ENCODE measurements at places on chromosomes 2 and 18.

DNA sequence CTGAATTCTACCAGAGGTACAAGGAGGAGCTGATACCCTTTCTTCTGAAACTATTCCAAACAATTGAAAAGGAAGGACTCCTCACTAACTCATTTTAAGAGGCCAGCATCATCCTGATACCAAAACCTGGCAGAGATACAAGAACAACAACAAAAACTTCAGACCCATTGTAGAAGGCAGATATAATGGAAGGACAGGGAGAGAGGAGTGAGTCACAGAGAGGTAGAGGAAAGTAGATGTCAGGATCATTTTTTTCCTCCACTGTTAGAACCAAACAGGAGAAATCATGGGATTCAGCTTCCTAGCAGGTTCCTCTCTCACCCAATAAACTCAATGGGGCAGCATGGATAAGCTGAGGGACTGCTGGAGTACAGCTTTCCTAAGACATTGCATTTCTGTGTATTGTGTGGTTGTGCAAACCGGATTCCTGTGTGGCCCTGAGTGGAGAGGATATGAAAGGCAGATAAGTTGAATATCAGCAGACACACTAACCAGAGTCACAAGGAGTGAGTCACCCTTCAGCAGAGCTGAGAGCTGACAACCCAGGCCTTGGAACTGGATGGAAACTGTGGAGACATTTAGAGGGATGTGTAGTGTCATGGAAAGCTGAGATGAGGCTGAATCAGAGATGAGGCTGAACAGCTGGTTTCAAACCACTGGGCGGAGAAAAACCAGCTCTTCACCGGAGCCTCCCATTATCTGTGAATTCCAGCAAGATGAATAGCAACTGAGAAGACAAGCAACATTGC is 60.9 kb upstream of the MMADHC start:
- DNase-seq: peak; percentile 6

DNA sequence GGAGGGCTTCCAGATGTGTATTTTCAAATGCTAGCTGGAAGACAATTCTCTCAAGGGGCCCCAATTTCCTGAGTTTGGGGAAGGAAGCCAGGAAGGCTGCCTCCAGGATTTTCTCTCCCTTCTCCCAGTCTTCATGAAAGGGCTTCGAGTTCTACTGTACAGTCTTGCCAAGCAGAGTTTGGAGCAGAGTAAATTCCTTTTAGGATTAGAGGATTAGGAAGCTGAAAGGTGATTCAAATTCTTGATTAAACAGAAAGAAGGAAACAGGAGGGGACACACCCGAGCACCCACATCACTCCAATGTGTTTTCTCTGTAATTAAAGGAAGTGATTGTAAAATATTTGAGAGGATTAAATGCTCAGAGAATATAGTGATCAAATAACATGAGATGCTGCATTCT is 217.8 kb downstream of the SETBP1 start:
- DNase-seq: no peak

GRCh38 chr2:30582521-30582920 is 135.5 kb downstream of the LCLAT1 start:
- DNase-seq: no peak

DNA sequence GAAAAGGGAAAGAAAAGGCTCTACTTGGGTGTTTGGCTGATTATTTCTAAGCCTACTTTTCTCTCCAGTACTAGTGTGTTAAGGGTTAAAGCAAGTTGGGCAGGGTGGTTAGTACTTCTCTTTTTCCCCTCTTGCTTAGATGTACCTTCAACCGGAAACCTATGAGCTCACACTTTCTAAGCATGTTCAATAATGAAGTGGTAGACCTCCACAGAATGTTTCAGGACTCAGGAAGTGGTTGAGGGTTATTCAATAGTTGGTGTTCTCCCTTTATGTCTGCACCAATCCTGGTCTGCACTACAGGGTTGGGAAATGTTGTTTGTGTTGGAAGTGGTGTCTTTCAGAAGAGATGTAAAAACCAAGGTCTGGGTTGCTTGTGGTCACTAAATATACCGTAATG is 137.1 kb downstream of the ZEB2 start:
- DNase-seq: no peak

DNA sequence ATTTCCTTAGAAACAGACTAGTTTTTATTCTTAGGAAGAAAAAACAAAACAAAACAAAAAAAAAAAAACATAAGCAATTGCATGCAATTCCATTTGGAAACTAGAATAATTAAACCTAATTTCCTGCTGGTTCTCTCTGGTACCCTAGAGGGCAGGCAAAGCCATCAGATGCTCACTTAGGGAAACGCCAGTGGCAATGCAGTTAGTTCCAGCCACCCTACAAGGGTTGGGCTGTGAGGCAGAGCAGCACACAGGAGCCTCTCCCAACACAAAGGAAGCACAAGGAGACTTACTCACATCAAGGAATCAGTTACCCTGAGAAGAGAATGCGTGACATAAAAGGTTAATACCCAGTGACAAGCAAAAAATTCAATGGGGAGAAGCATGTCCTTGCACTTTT is 28.8 kb downstream of the CCDC93 start:
- DNase-seq: no peak

GRCh38 chr2:229521576-229521975 is 192.8 kb downstream of the DNER start:
- DNase-seq: no peak

DNA sequence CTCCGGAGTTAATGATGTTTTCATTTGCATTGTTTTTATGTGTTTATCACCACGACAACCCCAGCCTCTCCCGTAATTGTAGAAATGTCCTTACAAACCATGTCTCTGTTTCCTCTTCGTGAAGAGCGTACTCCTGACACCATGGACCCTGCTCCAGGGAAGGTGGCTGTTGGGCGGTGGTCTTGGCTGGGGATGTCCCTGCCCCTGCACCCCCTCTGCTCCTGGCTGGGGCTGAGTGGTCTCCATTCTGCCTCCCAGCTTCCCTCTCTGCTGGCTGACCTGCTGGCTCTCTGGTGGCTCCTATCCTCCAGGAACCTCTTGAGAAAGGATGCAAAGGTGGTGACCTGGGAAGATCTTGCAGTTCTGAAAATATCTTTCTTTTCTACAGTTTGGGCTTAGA is 81.1 kb downstream of the ASB1 start:
- DNase-seq: no peak

GRCh38 chr2:15460112-15460620 is 101.0 kb downstream of the NBAS start:
- DNase-seq: no peak

DNA sequence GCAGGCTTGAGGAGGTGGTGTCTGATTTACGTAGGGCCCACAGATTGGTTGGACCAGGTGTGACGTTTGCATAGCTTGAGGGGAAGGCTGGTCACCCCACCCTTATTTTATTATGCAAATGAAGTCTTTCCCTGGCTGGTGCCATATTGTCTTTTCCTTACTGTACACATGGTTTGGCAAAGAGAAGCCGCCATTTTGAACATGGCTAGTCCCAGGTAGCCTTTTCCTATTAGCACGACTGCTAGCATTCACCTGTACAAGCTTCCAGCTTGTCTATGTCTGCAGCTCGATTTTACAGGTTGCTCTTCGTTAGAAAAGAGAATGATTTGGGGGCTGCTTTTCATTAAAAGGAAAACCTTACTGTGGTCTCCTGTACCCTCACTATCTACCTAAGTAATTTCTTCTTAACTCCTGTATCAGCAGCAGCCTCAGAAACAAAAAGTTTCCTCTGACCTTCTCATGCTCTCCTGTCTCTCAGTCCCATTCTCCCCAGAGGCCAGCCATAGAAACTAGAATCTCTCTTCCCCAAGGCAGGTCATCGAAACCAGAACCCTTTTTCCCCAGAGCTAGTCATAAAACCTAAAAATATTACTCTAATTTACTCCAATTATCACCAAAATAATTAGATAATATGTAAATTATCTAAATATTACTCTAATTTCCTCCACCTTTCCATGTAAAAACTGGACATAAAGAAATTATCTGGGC is 151.8 kb downstream of the B3GNT2 start:
- DNase-seq: no peak

GRCh38 chr18:11468617-11469016 is 140.8 kb upstream of the SLC35G4 start:
- DNase-seq: no peak

- no peak for DNase-seq
Measured at GRCh38 chr2:237326266-237327171, 87.4 kb downstream of the COL6A3 start.

DNA sequence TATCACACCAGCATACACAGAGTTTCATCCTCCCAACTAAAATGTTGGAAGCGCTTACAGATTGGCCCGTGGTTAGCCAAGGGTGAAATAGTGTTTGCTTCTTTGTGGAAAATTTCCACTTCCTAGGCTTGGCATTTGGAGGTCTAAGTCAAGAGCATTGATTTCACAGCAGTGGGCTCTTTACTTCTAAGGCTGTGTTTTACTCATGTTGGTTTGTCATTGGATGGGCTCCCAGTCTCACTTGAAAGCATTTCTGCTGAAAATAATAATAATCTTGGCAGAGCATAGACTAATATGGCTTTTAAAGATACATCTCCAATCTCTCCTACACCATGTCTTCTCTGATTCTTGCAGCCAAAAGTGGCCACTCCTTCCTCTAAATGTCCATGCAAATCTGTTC is 82.9 kb downstream of the DYNAP start:
- no peak for DNase-seq

DNA sequence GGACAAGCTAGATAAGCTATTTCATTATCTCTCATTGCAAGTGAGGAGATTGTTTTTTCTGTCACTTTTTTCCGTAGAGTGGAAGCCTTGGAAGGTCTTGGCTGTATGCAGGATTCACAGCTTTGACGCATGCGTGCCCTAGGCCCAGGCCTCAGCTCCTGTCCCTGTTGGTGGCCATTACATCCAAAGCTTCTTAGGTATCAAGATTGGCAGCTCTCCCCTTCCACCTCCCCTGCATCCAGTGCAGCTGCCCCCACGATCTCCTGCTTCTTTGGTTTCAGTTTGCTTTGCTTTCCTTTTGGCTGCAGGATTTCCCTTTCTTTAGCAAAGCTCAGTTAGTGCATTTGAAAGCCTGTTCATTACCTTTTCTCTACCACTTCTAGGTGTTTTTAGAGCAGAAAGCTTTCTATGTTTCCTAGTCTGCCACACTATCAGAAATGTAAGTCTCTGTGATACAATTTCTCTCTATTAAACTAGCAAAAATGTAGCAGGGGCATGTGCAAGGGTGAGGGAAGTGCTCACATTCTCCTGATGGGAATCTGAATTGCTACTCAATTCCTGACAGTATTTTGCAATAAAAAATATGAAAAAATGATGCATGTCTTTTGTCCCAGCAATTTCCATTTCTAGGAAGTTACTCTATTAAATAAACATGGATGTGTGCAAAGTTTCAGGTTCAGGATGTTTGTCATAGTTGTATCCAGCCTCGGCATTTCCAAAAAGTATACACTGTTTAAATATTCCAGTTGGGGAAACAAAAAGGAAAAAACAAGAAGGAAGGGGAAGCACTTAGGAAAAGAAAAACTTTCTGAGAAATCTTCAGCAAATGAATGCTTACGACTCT is 91.2 kb downstream of the LIPG start:
- DNase-seq: no peak

DNA sequence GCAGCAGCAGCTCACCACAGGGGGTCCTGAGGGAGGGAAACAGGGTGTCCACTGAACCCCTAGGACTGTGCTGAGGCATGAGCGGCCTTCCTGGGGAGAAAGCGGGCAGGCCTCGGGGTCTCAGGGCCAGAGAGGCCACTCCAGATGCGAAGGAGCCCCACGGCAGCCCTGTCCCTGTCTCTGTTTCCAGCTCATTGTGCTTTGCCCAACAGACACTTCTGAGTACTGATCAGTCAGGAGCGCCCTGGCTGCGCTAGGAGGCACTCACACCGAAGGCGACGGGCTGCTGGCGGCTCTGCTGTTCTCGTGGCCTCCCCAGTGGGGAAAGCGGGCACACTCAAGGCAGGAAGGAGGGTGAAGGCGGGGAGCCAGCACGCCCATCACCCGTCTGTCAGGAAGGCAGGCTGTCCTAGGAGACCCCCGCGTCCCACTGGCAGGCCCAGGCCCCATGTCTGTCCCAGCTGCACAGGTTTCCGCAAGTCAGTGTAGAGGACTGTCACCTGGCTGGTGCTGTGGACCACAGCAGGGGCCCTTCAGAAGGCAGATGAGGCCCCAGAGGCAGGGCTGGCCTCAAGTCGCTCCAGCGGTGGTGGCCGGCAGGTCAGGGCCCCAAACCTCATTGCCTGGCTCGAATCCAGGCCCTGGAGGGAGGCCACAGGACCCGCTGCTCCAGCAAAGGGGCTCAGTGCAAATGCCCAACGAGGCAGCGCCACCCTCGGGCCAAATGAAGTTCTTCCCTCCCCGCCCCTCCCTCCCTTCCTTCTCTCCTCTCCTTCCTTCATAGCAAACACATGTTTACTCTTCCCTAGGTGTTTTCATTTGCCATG is 6.8 kb downstream of the ESPNL start:
- peak; percentile 62 for DNase-seq

DNA sequence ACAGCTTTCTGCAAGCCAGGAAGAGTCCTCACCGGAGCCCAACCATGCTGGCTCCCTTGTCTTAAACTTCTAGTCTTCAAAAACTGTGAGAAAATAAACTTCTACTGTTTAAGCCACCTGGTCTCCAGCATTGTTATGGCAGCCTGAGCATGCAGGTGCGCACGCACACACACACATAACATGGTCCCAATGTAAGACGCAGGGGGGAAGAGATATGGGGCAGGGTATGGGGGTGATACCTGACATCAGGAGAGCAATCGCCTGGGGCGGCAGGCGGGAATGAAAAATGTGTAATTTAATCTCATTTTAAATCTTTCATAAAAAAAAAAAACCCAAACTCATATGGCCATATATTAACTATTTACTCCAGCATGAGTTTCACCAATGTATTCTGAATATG is 18.0 kb downstream of the HJURP start:
- no peak for DNase-seq

- no peak for DNase-seq
Measured at GRCh38 chr18:71878226-71878625, 665.9 kb downstream of the CBLN2 start.

DNA sequence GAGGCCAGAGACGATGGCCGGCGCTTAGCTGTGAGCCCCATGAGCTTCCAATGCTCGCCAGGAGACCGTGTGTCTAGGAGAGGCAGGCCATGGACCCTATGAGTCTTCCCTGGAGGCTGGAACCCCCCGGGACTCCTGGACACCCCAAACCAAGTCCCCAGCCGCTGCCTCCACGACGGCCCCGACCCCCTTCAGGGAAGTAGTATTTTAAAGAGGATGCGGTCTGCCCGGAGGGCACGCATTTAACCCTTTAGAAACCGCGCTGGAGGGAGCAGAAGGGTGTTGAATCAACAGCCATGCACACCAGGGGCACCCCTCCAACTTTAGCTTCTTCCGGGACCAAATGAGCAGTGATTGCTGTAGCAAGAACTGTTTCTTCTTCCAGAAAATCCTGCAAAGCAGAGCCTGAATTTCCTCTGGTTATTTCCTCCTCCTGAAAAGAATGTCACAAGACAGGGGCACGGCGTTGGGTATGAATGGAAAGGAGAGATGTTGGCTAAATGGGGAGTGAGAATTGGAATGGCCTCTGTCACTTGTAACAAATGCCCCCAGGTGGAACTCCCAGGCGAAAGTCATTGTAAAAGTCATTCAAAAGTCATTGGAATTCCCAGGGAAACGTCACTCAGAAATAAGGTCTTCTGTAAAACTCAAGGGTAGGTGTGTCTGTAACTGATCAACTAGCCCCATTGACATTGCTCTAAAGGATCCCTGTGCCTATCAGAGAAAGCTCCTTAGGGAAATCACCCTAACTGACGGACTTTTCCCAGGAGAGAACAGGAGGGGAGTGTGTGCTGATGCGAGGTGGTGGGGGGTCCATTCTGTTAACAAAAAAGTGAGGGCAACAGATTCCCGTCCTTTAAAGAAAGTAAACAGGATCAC is 5.8 kb upstream of the GBX2 start:
- peak; percentile 31 for DNase-seq

GRCh38 chr2:241821460-241822263 is 12.7 kb downstream of the NEU4 start:
- no peak for DNase-seq
